NCI-H526 treated with DMSO at 0.1 percent for 48 hours (cell line): ENCODE measurements at places on chromosomes 2 and 18.

DNA sequence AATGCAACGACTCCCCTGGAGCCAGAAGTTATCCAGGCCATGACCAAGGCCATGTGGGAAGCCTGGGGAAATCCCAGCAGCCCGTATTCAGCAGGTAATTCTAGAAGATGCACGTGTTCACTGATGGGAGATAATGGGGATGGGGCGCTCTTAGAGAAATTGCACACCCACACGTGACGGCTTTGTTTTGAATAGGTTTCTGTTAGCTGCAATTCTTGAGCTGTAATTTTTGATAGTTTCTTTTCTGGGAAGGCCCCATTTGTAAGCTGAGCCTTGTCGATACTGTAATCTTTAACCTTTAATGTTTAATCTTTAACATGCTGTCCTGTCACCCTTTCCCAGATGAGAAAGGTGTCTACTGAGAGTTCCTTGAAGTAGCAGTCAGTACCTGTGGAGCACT is 3.6 kb downstream of the SCLY start:
- no peak for DNase-seq

DNA sequence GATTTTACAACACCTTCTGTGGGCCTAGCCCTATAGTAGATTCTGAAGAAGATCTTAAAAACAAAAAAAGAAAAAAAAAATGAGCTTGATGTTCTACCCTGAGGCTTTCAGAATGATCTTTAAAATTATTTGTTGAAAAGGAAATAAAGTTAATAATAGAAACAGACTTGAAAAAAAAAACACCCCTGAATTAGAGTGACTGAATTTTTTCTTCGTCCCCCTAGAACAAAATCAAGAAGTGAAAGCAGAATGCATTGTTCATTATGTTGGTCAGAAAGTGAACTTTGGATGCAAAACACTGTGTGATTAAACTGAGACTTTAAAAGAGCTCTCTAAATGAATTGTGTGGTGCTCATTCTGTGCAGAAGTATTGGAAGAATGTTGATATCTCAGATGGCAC is 1384.4 kb upstream of the PIK3C3 start:
- no peak for DNase-seq

GRCh38 chr18:49487711-49488310 is 777 bp upstream of the C18orf32 start:
- DNase-seq, result no peak

DNA sequence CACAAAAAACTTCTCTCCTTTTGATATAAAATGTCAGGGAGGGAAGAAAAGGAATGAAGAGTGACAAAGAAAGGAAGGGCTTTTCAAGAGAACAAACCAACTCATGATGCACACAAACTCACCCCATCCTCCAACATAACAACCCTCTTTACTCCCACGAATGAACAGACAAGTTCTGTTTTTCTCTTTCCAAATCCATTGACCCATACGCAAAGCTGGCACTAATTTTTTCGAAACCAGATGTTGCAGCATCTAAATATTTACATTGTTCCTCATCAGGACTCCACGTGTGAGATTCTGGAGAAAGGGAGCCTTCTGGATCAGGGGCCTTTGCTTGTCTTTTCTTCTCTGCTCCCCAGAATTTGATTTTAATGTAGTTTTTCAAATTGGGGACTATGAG is 143.3 kb upstream of the BCL2L11 start:
- DNase-seq, result no peak

- DNase-seq, result no peak
These were observed 114.0 kb downstream of the CYP26B1 start for GRCh38 chr2:72033636-72034035.
